ENCODE measurements at places on chromosomes 7 and 10.

- DNase-seq, result no peak
Measured at GRCh38 chr7:55110993-55111361, 92.2 kb downstream of the EGFR start.

GRCh38 chr10:112689327-112690072, 242.5 kb downstream of the VTI1A start:
- DNase-seq, result no peak

- DNase-seq, result no peak
Measured at GRCh38 chr7:81120111-81120510, 201.3 kb upstream of the SEMA3C start.

GRCh38 chr7:21377545-21377944, 50.3 kb upstream of the SP4 start:
- DNase-seq, result no peak

DNA sequence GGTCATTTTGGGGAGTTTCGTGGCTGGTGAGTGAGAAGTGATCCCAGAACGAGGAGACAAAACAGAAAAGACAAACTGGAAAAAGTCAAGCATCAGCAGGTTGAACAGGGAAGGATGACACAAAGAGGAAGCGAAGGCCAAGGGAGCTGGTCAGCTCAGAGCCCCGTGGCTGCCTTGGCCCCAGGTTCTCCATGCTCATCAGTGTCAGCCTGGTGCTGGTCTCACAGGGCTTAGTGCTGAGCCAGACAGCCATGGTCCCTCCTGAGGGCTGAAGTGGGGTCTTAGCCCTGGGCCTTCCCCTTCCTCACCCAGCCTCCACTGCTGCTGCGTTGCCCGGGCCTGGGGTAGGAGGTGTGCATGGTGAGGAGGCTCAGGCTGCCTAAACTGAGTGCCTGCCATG, 183.6 kb downstream of the PFKFB3 start:
- no peak for DNase-seq

GRCh38 chr7:151759591-151760042, 117.3 kb downstream of the PRKAG2 start:
- no peak for DNase-seq
